Left lung (tissue), 14 donors: ENCODE measurements at places on chromosomes 5 and 9.

DNA sequence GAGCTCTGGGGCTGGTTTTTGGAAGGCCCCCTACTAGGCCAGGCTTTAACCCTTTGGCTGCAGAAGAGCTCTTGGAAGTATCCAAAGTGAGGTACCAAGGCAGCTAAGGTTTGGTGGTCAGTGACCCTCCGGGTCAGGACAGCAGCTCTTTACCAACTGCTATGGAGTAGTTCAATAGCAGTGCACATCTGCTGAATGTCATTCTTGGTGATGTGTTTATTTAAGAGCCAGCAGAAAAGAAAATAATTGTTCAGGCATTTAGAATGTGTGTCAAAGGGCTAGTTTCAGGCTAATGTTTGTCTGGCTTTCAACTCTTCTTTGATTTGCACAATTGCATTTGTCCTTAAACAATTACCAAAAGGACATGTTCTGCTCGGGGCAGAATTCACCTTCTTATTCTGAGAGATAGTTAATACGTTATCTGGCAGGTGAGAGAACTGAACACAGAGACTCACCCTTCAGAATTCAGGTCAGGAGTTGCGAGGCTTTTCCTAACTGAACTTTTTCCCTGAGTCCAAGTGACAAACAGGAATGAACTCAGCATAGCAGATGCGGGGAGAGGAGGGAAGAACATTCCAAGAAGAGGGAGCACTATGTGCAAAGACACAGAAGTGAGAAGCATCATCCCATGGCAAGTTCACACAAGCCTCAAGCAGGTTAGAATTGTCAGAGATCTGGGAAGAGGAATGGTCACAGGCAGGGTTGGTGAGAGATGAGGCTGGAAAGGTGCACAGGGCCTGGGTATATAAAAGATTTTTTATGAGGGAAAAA, 556.7 kb upstream of the TLE4 start:
- no peak for DNase-seq

GRCh38 chr5:98690002-98690401, 83.5 kb upstream of the RGMB start:
- DNase-seq, result no peak

DNA sequence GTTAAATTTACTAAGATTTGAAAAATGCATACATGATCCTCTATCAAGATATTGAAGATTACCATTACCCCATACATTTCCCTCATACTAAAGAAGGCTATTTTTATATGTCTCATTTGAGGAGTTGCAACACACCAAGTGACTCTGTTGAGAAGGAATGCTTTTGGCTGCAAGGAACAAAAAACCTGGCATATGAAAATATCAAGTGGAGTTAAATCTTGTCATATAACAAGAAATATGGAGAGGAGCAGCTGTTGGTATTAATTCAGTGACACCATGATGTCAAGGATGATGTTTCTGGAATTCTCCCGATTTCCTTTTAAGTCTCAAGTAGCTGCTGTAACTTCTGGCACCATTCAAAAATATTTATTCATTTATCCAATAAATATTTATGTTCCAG, 193.8 kb downstream of the CSNK1G3 start:
- no peak for DNase-seq

- no peak for DNase-seq
These were observed 32.0 kb downstream of the MACROH2A1 start for GRCh38 chr5:135367076-135367475.

GRCh38 chr5:134082264-134082992, 32.1 kb upstream of the TCF7 start:
- DNase-seq, result no peak

- DNase-seq, result no peak
These were observed 71.5 kb downstream of the TRIM36 start for GRCh38 chr5:115098041-115098702.

- DNase-seq, result no peak
These were observed 3.6 kb downstream of the CAMK4 start for GRCh38 chr5:111227801-111228200.

DNA sequence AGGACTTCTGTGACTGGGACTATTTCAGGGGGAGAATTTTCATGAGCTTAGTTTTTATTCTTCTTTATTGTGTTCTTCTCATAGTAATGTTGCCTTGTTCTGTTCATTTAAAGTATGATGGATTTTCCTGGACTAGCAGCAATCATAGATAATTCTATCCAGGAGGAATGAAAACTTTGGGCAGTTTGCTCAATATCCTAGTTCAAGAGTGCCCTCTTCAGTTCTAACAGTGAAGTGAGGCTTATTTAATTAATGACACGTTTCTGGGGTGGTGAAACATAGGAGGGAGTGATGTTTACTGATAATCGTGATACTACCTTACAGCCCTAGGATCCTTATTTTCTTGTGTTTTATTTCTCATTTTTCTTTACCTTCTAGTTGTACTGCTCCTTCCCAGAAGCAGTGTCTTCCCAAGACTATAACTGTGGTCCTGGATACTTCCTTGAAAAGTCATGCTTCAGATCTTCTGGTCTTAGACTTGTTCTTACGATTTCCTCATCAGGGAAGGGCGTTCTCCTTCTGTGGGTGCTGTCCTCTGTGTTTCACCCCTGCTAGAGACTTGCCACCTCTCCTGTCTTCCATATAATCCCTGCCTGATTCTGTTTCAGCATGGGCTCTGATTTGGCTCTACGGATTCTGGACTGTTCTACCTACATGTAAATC, 57.4 kb downstream of the CFAP95 start:
- DNase-seq, result no peak

DNA sequence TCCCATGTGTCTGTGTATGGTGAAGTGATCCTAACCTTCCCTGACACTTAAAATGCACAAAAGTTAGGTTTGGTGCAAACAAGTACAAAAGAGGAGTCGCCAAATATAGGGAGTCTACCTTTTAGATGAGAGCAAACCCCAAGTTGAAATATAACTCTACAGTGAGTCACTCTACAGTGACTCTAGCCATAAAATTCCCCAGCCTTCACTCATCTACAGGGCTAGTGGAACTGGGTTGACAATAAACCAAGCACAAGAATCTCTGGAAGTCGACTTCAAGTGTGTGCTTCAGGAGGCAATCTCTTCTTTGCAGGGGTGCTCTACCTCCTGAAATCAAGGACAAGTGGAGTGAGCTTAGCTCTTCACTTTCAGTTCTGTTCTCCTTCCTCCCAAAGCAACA, 3.3 kb downstream of the SHISAL2B start:
- DNase-seq, result no peak
